ENCODE measurements at places on chromosomes 7 and 10. TPM values are rescaled to one million over a fixed set of nuclear protein-coding genes. Genes with fewer than 3 reads are reported as not detected.

Gene NAT16
- not detected for total RNA-seq

Gene FEZF1
- total RNA-seq: not detected

Gene GRB10
- total RNA-seq: 130 TPM

Gene CYP2C8
- 12.9 TPM for total RNA-seq

Gene NUPR2
- total RNA-seq: not detected

Gene ENKUR
- total RNA-seq: not detected

Gene GHRHR
- total RNA-seq: not detected

Gene EVX1
- total RNA-seq: not detected

Gene LEP
- 1.8 TPM for total RNA-seq

Gene LRRC4
- under 0.01 TPM for total RNA-seq

Gene ANK3
- total RNA-seq: 113 TPM

Gene AKR1D1
- total RNA-seq: not detected

Gene CAMK1D
- 12.5 TPM for total RNA-seq

Gene IFT22
- total RNA-seq: 18.7 TPM

Gene GNG11
- 11.4 TPM for total RNA-seq

Gene ECHDC3
- 153 TPM for total RNA-seq

Gene COL26A1
- total RNA-seq: 0.78 TPM

Gene RNLS
- total RNA-seq: 7.9 TPM

Gene DIP2C
- 9.6 TPM for total RNA-seq

Gene WNT2
- not detected for total RNA-seq

Gene SORBS1
- 79.1 TPM for total RNA-seq

Gene DENND2A
- total RNA-seq: 7.3 TPM

Gene COA1
- total RNA-seq: 52.4 TPM

Gene ZDHHC4
- total RNA-seq: 19.1 TPM

Gene CALHM3
- total RNA-seq: not detected

Gene FGFBP3
- 2.3 TPM for total RNA-seq

Gene ANKRD61
- total RNA-seq: not detected

Gene SPDYE8
- not detected for total RNA-seq

Gene GDF10
- 6.6 TPM for total RNA-seq

Gene TAC1
- not detected for total RNA-seq

Gene SYCE1
- total RNA-seq: 2.0 TPM

Gene SFTPA1
- total RNA-seq: 0.26 TPM

Gene SLC39A12
- total RNA-seq: not detected

Gene CAMK2B
- 7.6 TPM for total RNA-seq

Gene MALRD1
- total RNA-seq: 1.3 TPM

Gene IFIT2
- total RNA-seq: not detected

Gene TNRC18
- total RNA-seq: 87.9 TPM

Gene NRCAM
- total RNA-seq: 39.4 TPM

Gene CCL26
- total RNA-seq: not detected
